NCI-H2171 treated with DMSO at 0.1 percent for 48 hours (cell line): ENCODE measurements at places on chromosomes 13 and 19.

GRCh38 chr13:40247845-40248244 lies 418.6 kb downstream of the FOXO1 start:
- no peak for DNase-seq

DNA sequence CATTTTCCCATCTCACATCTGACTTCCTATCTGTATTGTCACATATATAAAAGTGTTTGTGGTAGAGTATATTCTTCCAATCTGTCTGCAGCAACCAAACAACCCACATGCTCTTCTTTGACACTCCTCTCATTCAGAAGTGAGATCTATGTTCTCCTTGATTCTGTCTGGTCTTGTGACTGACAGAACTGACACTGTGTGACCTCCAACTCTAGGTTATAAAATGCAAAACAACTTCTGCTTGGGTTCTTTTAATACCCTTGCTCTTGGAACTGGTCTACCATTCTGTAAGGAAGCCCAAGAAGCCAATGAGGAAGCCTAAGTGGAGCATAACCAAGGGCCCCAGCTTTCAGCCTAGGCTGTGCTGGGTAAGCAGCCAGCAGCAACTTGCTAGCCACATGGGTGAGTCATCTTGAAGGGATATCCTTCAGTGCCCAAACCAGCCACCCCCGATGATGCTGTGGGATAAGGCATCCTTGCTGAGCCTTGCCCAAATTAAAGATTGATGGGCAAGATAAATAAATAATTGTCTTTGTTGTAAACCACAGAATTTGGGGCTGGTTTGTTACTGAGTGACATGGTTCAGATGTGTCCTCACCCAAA lies 18.4 kb upstream of the ITM2B start:
- no peak for DNase-seq

- no peak for DNase-seq
Measured at GRCh38 chr13:30984620-30985019, 52.2 kb downstream of the TEX26 start.

GRCh38 chr19:33998739-33999345 lies 173.5 kb upstream of the LSM14A start:
- peak; percentile 9 for DNase-seq

DNA sequence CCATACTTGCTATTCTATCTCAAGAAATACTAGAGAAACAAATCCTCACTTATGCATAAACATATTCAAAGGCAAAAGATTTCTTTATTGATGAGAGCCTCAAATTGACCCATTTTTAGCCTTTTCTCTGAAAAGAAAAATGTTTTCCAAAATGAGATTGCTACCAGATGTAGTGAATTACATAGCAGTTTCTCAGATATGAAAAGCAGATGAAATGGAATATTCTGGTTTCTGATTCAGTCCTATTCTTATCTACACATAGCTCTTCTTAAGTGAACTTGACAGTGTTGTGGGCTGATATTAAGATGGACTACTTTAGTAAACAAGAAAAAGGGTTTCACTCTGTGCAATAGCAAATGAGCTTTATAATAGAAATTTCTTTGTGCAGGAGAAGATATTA lies 183.5 kb downstream of the DNAJC15 start:
- no peak for DNase-seq
